ENCODE measurements at places on chromosomes 1 and 21. TPM values are rescaled to one million over a fixed set of nuclear protein-coding genes. Genes with fewer than 3 reads are reported as not detected.

- DNase-seq, result peak; percentile 87
These were observed 176.5 kb downstream of the PSMG1 start for GRCh38 chr21:39006571-39007311.

GRCh38 chr1:82483146-82483545 is 682.4 kb downstream of the ADGRL2 start:
- no peak for DNase-seq

GRCh38 chr1:226569879-226570547 is 21.4 kb downstream of the STUM start:
- DNase-seq, result no peak

DNA sequence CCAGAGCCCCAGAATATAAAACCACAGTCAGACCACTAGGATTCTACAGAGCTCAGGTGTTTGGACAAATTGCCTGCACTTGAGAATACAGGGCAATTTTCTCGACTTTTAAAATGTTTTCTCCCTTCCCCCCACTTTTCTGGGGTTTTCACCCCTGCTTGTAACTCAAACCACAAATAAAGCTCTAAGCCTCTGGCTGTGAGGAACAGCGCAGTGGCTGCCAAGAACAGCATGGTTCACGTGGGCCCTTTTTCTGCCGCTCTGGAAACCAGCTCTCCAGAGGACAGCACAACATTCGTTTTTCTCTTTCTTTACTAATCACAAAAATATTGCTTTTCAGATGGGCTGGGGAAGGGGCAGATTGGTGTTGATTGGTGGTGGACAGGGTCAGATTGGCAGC is 102.2 kb upstream of the JUN start:
- DNase-seq, result no peak

DNA sequence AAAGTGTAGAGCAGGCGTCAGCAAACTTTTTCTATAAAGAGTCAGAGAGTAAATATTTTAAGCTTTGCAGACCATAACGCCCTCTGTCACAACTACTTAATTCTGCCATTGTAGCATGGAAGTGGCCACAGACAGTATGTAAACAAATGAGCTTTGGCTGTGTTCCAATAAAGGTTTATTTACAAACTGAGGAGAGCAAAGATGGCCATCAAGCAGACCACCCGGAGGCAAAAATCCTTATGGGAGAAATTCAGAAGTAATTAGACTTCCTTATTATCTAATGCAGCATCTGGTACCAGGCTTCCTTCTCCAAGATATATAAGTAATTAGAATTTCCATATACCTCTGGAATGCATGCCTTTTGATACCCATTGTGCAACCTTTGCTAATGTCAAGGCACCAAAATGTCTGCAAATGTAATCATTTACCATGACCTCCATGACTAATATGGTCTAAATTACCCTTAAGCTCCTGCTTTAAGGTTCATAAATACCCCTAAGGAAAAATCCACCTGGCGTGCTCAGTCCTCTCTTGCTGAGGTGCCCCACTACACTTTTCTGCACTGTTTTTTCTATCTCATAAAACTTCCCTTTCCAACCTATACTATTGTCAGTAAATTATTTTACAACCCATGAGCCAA is 377.8 kb downstream of the MATN1 start:
- DNase-seq, result no peak

DNA sequence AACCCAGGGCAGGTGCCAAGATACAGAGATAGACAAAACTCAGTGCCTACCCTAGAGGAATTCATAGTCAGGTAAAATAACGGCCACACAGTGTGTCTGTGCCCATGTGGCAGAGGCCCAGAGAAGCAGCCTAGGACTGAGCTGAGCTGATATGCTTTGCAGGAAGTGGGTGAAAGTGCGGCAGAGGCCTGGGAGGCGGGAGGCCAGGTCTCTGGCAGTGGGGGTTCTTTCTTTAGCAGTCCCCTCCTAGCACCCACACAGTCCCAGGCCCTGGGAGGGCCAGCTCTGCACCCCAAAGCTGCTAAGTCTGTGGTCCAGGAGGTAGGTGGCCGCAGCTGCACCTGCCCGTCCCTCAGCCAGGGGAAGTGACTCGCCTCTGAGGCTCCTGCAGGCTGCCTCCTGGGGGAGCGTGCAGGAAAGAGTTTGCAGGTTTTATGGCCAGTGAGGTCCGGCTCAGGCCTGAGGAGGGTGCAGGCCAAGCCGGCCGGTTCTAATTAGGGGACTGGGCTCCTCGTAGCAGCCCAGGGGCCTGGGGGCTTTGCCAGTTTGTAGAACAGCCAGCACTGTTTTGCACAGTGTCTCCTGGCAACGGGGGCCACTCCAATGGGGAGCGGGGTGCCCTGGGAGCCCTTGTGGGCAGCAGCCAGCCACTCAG is 107.9 kb downstream of the SPSB1 start:
- no peak for DNase-seq

DNA sequence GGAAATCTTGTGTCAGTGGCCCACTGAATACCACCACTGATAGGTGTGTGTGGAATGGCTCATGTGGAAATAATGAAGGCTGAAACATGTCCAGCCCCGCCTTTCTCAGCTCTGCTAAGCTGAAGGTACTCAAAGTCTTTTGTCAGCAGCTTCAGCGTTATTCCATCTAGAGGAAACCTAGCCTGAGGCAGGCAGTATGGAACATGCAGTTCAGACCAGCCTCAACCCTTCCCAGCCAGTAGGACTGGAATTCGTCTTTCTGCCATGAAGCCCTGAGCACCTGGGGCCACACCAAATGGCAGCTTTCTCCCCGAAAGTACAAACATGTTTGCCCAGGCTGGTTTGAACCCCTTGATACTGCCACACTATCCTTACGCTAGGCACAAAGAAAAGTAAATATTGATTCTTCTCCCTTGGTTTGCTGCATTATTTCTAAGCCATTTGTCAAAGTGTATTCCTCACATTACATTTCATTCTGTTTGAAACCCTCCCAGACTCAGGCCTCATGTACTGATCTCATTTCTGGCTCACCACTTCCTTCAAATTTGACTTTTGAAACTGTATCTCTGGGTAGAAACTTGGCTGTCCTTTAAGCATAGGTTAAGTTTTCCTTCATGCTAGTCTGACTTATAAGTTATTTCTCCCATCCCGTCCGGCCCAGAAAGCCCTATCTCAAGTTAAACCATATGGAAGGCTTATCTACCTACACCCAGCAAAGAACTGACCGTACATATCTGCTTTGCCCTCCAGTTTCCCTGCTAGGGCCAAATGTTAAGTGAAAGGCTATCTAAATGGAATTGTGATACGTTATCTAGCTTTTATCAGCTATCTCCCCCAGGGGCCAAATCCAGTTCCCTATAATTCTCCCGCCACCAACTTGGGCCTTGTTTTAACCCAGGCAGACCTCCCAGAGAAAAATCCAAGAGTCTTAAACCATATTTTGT is 45.7 kb upstream of the HOOK1 start:
- no peak for DNase-seq

DNA sequence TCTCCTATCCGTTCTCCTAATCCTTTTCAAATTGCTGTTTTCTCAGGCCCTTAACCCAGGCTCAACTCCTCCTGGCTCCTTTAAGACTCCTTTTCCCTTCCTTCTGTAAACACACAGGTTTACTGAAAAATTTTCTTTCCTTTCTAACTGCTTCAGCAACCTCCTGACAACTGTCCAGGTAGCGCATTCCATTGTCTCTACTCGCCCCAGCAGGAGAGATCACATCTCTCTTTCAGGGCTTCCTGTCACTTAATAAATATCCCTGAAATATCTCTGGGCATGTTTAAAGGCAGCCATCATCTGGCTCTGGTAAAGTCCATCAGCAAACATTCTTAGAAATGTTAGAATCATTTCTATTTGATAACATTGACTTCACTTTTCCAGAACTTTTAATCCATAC is 211.2 kb upstream of the PTBP2 start:
- no peak for DNase-seq

DNA sequence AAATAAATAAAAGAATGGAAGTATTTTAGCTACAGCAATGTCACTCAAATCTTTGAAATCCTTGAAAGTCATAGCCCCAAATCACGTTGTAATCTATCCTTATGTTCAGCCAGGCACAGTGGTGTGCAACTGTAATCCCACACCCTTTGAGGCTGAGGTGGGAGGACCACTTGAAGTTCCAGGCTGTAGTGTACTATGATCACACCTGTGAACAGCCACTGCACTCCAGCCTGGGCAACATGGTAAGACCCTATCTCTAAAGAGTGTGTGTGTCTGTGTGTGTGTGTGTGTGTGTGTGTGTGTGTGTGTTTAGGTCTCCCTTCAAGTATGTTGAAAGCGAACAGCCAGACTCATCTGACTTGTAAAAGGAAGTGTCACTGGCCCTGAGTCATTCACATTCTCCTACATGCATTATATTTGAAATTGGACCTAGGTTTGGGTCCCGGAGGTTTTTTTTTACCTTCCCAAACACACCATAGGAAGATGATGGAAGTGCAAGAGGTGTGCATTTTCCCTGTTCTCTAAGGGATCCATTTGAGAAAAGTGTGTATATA is 50.1 kb downstream of the ZNF281 start:
- peak; percentile 46 for DNase-seq

GRCh38 chr21:32574946-32575925 is 10.1 kb downstream of the TCP10L start:
- no peak for DNase-seq

- DNase-seq, result no peak
These were observed 288.0 kb downstream of the HMCN1 start for GRCh38 chr1:186022184-186022583.

- DNase-seq, result peak; percentile 53
These were observed 407 bp downstream of the WNT4 start for GRCh38 chr1:22142315-22143064.

- no peak for DNase-seq
These were observed 62.9 kb upstream of the TTC34 start for GRCh38 chr1:2864203-2864905.

DNA sequence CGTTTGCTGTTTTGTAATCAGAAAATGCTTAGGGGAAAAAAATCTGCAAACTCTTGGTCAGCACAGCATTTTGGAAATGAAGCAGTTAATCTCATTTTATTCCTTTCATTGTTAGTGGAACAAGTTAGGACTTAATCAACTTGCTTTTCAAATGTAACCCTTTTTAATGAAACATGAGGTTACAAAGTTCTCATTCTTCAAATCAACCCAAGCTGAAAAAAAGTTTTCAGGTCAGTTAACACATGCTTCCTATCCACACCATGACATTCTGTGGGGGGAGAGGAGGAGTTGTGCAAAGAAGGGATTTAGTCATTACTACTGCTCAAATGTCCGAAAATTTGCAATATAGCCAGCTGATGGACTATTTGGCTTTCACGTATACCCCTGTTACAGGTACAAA is 283.2 kb upstream of the LYPLAL1 start:
- no peak for DNase-seq

Gene RPE65
- total RNA-seq, result 0.95 TPM

Gene LCE3D
- total RNA-seq, result not detected

Gene DHRS3
- total RNA-seq, result 19.5 TPM

Gene S100A7
- not detected for total RNA-seq

Gene LCA5L
- 2.0 TPM for total RNA-seq

Gene PDE9A
- 9.3 TPM for total RNA-seq

Gene DMBX1
- not detected for total RNA-seq

Gene DR1
- 16.1 TPM for total RNA-seq

Gene GNG4
- 0.18 TPM for total RNA-seq

All from cardiac muscle cell (in vitro differentiated cells and primary cell).